ENCODE measurements at places on chromosomes 1 and 21. TPM values are rescaled to one million over a fixed set of nuclear protein-coding genes. Genes with fewer than 3 reads are reported as not detected.

ZNF648 gene
- under 0.01 TPM for total RNA-seq

EXOC8 gene
- total RNA-seq, result 48.9 TPM

DIO1 gene
- not detected for total RNA-seq

C4BPB gene
- total RNA-seq, result not detected

ANGPTL3 gene
- not detected for total RNA-seq

CYP4A11 gene
- total RNA-seq, result not detected

CDA gene
- total RNA-seq, result not detected

SPRR2B gene
- not detected for total RNA-seq

ARTN gene
- total RNA-seq, result under 0.01 TPM

MROH9 gene
- not detected for total RNA-seq

NFASC gene
- 27.3 TPM for total RNA-seq

SEMA6C gene
- total RNA-seq, result 16.7 TPM

CFAP74 gene
- total RNA-seq, result 0.41 TPM

TENT5C gene
- 4.9 TPM for total RNA-seq

AKIRIN1 gene
- 55.0 TPM for total RNA-seq

LIN9 gene
- total RNA-seq, result 23.2 TPM

DMBX1 gene
- not detected for total RNA-seq

SLC25A34 gene
- not detected for total RNA-seq

KRTAP19-1 gene
- not detected for total RNA-seq

All from frontal cortex (tissue), 4 donors.